ENCODE measurements at places on chromosomes 1 and 21. TPM values are rescaled to one million over a fixed set of nuclear protein-coding genes. Genes with fewer than 3 reads are reported as not detected.

- no peak for DNase-seq
These were observed 96.9 kb upstream of the EDN2 start for GRCh38 chr1:41581216-41582003.

The GNG12 gene
- total RNA-seq: 100 TPM

- DNase-seq: no peak
These were observed 42.4 kb upstream of the GADD45A start for GRCh38 chr1:67642629-67643028.

The NKAIN1 gene
- total RNA-seq: not detected

DNA sequence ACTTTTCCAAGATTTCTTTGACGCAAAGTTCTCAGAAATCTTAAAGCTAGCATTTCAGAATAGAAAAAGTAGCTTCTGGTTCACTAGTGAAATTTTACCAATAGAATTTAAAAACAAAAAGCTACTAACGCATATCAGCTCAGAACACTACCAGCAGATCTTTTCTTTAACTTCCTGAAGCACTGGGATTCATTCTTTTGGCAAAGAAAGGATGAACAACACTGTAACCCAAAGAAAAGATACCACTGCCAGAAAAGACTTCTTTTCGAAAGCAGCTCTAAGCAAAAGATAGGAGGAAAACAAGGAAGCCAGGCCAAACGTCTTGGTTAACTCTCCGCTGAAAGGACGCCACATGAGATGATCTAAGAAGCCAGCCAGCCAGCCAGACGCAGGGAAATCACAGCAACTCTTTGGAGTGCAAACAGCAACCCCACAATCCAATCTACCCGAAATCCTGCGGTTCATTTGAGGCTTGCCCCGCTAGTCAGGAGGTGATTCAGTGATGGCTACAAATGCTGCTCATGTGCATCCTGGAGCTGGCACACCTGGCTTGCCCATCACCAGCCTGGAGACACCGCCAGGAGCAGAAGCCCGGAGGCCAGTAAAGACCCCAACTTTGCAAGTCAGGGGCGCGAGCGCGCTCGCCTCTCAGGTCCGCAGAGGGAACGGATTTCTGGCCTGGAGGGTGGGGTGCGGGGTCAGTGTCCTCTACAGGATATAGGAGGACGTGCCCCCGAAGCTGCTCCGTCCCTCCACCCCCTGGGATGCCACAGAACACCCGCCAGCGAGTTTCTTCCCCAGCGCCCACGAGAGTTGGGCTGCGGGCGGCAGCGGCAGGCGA lies 812 bp downstream of the NBPF1 start:
- DNase-seq: peak; percentile 47

GRCh38 chr1:89831462-89832120 lies 10.8 kb downstream of the LRRC8D start:
- no peak for DNase-seq

DNA sequence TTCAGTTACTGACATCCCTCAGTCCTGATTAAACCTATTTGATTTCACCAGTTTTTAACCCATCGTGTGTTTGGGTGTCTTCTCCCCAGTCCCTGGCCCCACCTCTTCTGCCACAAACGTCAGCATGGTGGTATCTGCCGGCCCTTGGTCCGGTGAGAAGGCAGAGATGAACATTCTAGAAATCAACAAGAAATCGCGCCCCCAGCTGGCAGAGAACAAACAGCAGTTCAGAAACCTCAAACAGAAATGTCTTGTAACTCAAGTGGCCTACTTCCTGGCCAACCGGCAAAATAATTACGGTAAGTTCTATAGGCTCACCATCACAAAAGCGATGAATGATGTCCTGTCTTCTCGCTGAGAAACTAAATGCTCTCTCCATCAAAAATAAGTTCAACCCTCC lies 28.7 kb downstream of the NBPF3 start:
- DNase-seq: peak; percentile 70

DNA sequence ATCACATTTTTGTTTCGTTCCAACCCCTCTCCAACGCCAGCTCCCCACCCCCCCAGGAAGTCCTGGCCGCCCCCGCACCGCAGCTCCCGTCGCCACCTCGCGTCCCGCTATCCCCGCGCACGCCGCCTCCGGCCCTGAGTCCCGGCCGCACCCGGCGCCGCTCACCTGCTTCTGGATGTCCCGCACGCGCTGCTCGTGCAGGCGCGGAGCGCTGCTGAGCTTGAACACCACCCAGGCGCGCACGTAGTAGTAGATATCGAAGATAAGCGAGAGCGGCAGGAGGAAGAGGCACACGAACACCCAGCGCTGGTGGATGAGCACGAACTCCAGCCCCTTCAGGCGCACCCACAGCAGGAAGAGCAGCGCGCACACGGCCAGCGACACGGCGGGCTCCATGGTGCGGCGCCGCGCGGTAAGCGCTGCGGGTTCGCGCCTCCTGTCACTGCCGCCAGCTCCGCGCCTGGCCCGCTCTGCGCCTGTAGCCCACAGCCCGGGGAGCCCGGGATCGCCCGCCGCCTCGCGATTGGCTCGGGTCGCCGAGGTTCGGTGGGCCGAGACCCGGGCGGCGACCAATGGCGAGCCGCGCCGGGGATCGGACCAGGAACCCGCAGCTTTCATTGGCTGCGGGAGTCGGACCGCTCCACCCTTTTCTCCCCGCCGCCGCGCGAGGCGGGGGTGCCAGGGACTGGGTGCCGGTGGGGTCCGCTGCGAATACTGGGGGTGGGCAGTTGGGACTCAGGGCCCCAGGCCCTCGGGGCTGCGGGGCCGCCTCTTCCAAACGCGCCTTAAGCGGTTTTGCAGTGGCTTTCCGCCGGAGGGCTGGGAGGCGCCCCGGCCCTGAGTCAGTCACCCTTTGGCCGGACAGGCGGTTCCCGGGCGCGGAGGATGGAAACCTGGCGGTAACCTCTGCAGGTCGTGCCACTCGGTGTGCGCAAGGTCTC lies at the start of gene DHCR24:
DHCR24 (minus strand) TSS at position 472 of the 941 bp plus-strand sequence; CDS start at position 396, 76 bp downstream.
- peak; percentile 82 for DNase-seq

DNA sequence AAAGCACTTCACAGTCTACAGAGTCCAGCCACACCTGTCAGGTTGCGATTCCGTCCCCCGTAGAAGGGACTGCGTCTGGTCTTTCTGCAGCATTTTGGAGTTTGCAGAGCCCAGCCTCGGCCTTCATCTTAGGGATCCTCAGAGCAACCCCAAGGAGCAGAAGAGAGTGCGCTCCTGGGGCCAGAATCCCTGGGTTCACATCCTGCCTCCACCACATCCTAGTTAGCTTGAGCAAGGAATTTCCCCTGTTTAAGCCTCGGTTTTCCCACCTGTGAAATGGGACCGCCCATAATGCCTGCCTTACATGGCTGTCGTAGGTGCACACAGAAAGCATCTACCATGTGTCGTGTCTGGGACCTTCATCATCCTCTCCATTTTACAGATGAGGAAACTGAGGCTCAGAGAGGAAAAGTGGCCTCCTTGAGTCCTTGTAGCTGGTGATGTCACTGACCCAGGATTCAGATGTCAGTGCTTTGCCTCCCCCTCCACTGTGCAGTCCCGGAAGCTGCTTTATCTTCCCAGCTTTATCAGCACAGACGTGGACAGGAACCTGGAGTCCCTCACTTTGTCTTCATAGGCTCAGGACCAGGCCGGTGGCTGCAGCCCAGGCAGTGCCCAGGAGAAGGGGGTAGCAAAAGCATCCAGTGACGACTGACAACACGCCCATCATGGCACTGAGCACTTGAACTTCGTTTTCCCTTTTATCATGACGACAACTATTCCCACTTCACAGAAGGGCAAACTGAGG lies 438.5 kb downstream of the MATN1 start:
- DNase-seq: no peak

DNA sequence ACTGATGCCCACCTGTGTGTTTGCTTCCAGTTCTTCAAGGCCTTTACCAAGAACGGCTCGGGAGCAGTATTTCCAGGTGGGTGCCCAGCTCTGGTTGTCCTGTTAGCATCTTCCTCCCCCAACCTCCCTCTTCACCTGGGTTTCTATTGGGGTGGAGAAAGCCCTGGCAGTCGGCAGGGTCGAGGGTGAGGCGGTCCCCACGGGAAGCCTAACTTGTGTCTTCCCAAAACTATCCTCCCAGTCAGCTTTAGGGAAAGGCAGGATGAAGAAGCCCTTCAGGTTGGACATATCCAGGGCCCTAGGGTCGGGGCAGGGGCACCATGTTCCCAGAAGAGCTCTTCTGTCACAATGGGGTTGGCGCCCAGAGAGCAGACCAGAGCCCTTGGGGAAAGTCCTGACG lies 20.6 kb downstream of the QSOX1 start:
- no peak for DNase-seq

DNA sequence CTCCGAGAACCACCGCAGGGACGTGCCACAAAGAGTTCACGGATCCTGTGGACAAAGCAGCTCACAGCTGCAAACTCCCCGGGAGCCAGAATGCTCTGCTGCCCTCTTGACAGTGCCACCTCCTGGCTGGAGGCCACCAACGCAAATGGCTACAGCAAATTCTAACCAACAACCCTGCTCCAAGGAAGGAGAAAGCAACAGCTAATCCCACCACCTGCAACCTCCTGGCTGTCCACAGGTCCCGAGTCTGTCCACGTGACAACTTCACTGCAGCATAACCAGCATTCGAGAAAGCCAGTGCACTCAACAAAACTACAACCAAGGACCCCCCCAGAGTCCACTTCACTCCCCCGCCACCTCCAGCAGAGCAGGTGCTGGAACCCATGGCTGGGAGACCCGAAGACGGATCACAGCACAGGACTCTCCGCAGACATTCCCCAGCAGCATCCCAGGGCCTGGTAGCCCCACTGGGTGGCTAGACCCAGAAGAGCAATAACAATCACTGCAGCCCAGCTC lies 17.3 kb downstream of the POFUT2 start:
- DNase-seq: no peak

DNA sequence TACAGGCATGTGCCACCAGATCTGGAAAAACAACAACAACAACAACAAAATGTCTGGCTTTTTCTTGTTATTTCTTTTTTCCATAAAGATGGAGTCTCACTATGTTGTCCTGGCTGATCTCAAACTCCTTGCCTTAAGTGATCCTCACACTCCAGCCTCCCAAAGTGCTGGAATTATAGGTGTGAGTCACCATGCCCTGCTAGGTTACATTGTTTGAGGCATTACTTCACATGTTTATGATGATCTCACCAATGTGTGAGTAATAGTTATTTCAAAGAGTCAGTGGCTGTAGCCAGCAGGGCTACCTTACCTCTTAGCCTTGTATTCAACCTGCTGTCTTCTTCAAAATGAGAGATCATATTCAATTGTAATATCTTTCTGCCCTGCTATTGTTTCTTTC lies 445.7 kb downstream of the AMY1C start:
- no peak for DNase-seq

- no peak for DNase-seq
These were observed 158.7 kb upstream of the IRF2BP2 start for GRCh38 chr1:234768569-234769283.

The PGLYRP3 gene
- total RNA-seq: not detected

GRCh38 chr1:45694823-45695222 lies 6.8 kb downstream of the TMEM69 start:
- DNase-seq: no peak

- DNase-seq: no peak
These were observed 33.3 kb downstream of the EIF2D start for GRCh38 chr1:206578978-206579374.

The CD84 gene
- total RNA-seq: 1.8 TPM

GRCh38 chr1:14238472-14239307 lies 359.8 kb upstream of the KAZN start:
- peak; percentile 25 for DNase-seq

GRCh38 chr1:6484826-6485167 lies 6.7 kb downstream of the PLEKHG5 start:
- no peak for DNase-seq

GRCh38 chr1:180231506-180231921 lies 1.4 kb downstream of the LHX4 start:
- DNase-seq: peak; percentile 14

- no peak for DNase-seq
These were observed 47.3 kb downstream of the SAMD13 start for GRCh38 chr1:84348759-84349158.

DNA sequence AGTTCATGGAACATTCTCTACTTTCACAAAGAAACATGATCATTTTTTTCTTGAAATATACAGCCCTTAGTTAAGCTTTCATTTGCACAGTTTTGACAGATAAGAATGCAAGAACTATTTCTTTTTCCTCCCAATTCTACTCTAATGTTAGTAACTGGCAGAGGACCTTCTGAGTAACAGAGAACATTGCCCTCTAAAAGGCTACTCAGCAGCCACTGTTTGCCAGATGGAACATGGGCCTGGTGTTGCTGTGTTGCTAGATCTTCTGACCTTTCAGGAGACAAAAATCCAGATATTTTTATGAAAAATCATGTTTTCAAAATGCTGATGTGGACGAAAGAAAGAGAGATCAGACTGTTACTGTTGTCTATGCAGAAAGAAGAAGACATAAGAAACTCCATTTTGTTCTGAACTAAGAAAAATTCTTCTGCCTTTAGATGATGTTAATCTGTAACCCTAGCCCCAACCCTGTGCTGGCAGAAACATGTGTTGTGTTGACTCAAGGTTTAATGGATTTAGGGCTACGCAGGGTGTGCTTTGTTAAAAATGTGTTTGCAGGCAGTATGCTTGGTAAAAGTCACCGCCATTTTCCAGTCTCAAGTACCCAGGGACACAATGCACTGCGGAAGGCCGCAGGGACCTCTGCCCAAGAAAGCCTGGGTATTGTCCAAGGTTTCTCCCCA lies 2.9 kb upstream of the PRDX6 start:
- DNase-seq: no peak

The RGS7 gene
- total RNA-seq: not detected

- DNase-seq: peak; percentile 21
These were observed 63.1 kb downstream of the ELK4 start for GRCh38 chr1:205568469-205569361.

DNA sequence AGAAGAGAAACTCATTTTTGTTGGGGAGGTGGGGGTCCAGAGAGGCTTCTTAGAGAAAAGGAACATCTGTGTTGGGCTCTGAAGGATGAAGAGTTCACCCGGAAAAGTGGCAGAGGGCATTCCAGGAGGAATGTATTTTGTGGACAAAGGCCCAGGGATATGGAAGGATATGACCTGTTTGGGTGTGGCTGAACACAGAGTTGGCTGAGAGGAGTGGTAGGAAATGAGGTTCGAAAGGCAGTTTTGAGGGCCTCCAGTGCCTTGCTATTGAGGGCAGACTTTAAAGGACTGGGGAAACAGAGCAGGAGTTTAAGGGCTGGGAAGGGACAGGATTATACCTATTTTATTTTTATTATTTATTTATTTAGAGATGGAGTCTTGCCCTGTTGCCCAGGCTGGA lies 27.3 kb upstream of the WASF2 start:
- DNase-seq: no peak

The GPR25 gene
- total RNA-seq: not detected

The TBX19 gene
- 0.54 TPM for total RNA-seq

- no peak for DNase-seq
These were observed 46.2 kb upstream of the SLC44A3 start for GRCh38 chr1:94773931-94774422.

GRCh38 chr1:95340061-95340460 lies 106.1 kb downstream of the RWDD3 start:
- no peak for DNase-seq

All from thyroid gland (tissue), 4 donors.